ENCODE measurements at places on chromosomes 1 and 21.

DNA sequence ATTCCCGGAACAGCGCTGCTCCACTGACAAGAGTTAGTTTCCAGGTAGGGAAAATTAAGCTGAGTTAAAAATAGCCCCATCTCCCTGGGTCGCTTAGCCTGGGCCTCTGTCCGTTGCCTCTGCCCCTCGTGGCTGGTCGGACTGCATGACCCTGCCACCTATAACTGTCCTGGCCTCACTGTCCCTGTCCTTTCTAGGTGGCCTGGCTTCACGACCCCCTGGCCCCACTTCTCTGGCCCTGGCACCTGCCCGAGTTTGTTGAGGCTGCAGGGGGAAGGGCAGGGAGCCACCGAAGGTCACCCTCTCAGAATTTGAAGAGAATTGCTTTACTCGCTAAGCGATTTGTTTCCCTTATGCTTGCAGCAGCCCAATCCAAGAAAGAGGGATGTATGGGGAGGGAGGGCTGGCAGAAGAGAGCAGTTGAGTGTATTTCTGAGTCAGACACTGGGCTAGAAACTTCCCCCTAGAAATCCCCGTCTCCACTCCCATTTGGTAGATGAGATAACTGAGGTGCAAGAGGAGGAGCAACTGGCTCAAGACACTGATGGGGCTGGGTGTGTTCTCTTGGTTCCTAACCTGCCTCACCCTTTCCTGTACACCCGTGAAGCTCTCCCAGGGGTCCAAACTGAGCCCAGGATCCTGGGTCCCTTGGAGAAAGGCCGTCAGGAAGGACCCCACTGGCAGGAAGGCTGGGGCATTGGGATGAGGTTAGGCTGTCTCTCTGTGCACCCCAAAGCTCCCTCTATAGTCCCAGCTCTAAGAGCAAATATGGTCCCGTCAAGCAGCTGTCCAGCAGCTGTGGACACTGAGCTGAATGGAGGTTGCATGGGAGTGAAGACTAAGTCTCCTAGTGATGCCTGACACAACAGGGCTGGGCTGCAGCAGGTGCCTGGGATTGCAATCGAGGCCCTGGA is 2.9 kb upstream of the EDN2 start:
- DNase-seq: no peak

GRCh38 chr1:25900219-25900618 is 6.0 kb downstream of the STMN1 start:
- DNase-seq: no peak

DNA sequence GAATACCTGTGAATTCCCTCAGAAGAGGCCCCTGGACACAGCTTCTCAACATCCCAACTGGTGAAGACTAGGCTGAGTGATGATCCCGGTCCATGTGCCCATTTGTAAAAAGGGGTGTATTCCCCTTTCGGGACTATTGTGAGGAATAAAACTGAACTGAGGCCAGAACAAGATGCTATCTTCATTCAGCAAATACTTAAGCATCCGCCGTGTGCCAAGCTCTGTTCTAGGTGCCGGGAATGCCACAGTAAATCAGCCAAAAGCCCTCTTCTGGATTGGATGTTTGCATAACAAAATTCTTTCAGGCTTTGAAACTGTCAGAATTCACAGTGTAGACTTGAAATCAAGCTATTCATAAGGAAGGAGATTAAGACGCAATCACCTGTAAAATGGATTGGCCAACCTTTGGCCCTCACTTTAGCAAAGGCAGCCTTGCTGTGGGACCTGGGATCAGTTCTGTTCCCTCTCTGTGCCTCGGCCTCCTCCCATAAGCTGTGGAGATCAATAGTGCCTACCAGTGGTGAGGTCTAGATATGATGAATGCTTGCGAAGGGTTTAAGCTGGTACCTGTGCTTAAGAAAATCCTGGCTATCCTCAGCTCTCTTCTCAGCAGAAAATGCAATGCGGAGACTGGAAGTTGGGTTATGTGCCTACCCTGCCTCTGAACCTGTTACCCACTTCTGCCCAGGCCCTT is 1.8 kb downstream of the ALPL start:
- DNase-seq: no peak

DNA sequence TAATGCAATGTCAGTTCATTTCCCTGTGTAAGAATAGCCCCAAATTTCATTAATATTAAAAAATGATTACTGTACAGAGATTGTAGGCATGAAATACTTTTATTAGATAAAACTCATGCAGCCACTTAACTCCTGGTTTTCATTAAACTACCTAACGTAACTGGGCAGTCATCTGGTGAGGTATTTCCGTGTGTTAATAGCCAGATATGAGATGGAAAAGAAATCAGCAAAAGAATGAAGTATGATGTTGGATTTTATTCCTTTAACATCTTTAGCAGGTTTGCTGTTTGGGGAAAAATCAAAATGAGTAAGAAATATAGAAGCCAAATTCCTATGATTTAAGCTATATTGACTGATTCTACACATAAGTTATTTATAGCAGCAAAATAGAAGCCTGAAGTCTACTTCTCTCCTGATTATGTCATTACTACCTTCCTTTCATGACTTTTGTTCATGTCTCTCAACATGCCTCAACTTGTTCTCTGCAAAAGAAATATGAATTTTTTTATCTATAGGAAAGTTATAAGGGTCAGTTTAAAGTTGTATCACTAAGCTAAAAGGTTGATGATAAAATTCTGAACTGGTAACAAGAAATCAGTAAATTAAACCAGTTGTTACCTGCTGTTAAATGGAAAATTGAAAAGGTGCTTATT is 42.6 kb downstream of the CCDC18 start:
- DNase-seq: no peak

DNA sequence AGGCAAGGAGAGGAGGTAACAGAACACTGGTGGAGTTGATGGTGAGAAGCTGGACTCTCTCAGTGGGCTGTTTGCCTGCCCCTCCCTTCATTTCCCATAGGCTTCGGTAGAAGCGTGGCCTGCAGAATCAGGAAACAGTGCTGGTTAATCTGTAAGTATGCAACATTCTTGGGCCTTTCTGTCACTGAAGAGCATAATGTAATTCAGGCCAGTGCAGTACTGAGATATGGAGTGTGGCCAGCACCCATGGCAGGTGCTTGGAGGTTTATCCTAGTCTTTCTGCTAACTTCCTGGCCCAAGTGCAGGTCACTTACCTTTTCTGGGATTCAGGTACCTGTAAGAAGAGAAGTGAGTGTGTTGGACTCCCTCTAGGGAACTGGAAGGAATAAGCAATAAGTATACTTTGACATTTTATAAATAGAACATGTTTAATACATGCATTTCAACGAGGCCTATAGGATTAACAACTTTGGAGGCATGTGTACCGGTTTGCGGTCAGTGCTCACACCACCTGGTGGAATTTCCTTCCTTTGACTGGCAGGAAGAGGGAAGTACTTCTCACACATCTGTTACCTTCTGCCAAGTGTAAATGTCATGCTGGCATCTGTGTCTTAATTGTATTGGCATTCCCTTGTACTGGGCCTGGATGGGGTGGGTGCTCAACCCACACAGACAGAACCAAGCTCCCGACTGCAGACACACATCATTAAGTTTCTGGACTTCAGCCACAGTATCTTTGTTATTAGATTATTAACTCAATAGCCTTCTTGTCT is 105.5 kb downstream of the KIF26B start:
- no peak for DNase-seq

GRCh38 chr1:207259391-207259790 is 62.1 kb upstream of the CD55 start:
- no peak for DNase-seq

DNA sequence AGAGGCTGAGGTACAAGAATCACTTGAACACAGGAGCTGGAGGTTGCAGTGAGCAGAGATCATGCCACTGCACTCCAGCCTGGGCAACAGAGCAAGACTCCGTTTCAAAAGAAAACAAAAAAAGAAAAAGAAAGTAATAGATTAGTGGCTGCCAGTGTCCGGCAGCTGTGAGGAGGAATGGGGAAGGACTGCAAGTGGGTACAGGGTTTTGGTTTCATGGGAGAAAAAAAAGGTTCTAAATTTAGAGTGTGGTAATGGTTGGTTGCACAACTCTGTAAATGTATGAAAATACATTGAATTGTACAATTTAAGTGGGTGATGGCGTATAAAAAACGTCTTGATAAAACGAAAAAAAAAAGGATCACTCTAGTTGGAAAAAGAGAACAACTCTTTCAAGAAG is 6.7 kb downstream of the TAF1A start:
- DNase-seq: peak; percentile 45

DNA sequence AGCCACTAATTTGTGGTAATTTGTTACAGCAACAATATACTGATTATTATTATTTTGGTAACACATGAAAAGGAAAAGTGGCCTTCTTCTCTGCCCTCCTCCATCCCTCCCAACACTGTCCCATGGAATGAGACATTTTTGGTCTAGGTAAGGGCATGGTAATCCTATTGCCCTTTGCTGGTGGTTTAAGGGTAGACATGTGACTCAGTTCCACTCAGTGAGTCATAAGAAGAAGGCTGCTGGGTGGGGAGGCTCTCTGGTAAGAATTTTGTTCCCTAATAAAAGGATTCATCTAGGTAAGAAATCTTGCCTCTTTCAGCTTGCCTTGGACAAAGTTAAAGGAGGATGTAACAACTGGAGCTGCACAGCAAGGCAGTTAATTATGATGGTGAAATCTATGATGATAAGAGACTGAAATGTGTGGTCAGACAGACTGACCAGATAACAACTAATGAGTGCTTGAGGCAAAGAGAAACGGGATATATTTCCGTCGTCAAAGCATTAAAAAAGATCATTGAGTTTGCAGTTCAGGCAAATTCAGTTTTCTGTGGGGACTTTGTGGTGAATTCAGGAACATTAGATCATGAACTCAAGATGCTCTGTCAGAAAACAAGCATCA is 232.0 kb upstream of the KCNK2 start:
- DNase-seq: no peak

DNA sequence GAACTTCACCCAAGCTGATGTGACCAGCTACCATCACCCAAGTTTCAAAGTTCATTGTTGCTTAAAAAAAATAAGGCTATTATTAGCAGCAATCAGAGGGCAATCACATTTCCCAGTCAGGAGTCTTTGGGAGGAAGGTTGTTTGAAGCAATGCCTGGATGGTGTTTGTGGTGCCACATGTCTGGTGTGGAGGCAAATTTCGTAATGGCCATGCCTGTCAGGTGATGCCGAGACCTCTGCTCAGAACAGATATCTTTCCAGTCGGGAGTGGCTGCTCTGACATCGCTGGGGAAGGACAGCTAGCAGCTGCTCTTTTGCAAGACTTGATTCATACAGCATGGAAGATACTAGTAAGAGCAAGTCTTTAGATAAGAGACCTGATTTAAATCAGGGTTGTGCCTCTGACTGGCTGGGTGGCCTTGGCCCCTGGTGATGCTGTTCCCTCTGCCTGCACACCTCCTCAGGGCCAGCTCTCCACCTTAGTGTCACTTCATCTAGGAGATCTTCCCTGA is 187.8 kb upstream of the JUN start:
- DNase-seq: no peak

GRCh38 chr1:46485564-46486431 is 3.8 kb upstream of the DMBX1 start:
- no peak for DNase-seq

DNA sequence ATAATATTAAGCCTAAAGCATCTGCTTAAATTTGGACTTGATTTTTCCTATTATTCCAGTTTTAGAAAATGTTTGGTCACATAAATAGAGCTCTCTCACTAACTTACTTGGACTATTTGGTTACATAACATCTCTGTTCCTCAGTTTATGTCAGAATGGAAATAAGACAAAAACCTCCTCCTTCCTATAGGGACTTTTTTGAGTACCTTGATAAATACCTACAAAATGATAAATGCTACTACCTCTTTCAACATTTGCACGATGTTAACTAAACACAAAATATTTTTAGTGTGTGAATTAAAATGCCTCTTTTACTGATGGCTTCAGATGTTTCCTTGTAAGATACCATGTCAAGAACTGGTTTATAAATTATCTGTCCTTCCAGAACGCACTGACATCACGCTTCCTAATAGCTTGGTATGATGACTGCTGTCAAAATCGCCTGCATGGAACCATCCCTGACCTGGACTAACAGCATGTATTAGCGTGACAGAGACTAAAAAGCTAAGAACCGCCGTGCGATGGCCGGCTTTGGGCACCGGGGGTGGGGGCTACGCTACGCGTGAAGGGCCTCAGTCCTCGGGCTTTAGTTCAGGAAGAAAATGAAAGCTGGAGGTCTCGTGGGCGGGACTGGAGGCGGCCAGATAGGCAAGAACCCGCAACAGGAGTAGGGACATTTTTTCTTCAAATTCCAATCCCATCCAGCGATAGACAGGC is 133.2 kb upstream of the BARHL2 start:
- DNase-seq: no peak

DNA sequence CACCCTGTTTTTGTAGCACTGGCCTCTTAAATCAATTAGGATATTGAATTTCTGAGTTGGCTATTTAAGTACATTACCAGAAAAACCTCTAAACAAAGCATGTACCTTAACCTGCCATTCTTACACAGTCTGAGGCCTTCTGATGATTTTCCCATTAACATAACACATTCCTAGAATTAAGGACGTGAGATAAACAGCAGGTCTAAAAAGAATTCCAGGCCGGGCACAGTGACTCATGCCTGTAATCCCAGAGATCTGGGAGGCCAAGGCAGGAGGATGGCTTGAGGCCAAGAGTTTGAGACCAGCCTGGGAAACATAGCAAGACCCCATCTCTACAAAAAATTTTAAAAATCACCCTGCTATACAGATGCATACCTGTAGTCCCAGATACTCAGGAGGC is 18.0 kb upstream of the LRRC8D start:
- DNase-seq: no peak

GRCh38 chr21:43853851-43854772 is 10.9 kb upstream of the AGPAT3 start:
- DNase-seq: no peak
